ENCODE measurements at places on chromosomes 16 and 17. TPM values are rescaled to one million over a fixed set of nuclear protein-coding genes. Genes with fewer than 3 reads are reported as not detected.

Gene HSBP1
- total RNA-seq, result 107 TPM

Gene KRT39
- total RNA-seq, result 0.18 TPM

Gene ALOX15B
- total RNA-seq, result 0.99 TPM

Gene TMEM100
- total RNA-seq, result 25.9 TPM
